ENCODE measurements at places on chromosomes 3 and 15. TPM values are rescaled to one million over a fixed set of nuclear protein-coding genes. Genes with fewer than 3 reads are reported as not detected.

DNA sequence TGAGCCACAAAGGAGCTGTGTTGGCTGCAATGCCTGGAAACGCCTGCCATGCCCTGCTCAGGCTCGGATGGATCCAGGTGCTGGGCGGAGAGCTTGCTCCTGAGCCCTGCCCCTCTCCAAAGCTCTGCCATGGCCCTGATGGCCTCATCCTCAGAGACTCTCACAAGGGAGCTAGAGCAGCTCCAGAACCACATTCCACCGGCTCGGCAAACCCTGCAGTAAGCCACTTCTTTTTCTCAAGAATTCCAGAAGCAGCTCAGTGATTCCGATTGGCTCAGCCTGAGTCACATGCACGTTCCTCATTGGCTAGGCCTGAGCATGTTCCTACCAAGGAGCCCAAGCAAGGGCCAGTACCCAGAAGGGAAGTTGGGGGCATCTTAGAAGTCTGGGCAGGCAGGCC is 24.8 kb downstream of the TPRA1 start:
- no peak for DNase-seq

- DNase-seq, result no peak
Measured at GRCh38 chr3:52120556-52121463, 33.4 kb downstream of the POC1A start.

DNA sequence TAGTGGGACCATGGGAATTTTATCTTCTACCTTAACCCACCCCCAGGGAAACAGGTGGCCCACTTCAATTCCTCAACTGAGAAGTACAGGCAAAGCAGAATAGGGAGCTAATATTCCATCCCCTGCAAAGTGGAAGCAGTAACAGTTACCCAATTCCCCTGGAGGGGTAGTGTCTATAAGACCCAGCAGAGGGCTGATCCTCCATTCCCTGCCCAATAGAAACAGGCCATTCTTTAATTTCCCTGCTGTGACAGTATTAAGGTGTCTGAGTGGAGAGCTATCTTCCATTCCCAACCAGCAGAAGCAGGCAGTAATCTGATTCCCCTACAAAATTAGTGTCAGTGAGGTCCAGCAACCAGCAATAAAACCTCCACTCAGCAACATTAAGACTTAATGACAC is 219.8 kb downstream of the ULK4 start:
- no peak for DNase-seq

DNA sequence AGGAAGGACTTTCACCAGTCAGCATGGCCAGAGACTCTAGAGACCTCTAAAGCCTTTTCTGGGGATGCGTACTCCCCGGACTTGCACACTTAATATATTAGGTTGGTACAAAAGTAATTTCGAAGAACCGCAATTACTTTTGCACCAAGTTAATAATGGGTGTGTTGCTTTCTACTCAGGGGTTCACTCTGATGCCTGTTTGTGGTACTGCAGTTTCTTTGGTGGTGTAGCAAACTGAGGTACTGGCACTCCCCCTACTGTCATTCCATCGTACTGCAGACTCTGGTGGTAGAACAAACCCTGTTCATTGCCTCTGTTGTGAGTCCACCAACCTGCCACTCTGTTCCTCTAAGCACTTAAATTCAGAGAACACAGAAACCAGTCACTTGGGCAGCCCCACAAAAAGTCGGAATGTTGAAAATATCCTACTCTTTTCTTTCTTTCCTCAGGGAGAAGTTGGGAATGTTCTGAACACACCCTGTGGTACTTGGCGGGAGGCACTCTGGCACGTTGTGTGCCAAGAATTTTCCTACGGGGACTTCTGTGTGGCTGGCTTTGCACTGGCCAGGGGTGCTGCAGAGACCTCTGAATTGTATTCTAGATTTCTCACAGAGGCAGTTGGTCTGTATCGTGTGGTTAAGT is 46.3 kb downstream of the GABRG3 start:
- peak; percentile 80 for DNase-seq

DNA sequence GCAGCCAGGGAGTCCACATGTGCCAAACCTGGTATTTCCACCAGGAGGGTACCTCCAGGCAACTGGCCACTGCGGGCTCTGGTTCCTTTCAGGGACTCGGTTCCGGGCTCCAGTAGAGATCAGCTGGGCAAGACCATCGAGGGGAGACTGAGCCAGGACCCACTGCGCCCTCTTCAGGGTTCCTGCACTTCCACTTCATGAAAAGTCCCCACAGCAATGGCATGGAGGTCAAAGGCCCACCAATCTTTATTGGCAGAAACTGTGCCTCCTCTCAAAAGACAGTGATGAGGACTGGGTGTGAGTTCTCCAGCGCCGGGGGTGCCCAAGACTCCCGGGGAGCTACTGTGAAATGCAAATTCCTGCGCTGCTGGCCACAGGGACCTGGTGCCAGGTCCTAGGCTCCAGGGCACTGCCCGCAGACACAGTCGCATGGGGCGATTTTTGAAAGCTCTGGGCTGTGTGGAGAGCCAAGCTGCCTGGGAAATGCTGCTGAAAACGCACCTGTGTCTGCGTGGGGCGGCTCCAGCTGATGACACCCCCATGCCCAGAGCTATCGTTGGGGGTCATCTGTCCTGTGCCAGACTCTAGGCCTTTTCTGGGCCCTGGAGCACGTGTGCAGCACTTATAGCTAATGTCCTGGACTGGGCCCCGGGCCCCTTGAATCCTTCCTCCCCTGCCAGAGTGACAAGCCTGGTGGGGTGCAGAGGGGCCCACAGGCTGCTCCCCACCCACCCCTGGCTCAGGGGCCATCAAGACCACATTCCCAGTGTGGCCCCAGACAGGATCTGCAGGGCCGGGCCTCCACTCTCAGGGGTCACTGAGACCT is 144.0 kb downstream of the NSMCE3 start:
- no peak for DNase-seq

- DNase-seq, result no peak
Measured at GRCh38 chr3:13709706-13710105, 160.8 kb downstream of the FBLN2 start.

Gene CILP
- polyA plus RNA-seq, result 19.1 TPM

GRCh38 chr3:122642935-122643334 is 37.7 kb upstream of the PARP14 start:
- no peak for DNase-seq

- no peak for DNase-seq
Measured at GRCh38 chr3:46416125-46416810, 9.2 kb downstream of the CCRL2 start.
